ENCODE measurements at places on chromosomes 2 and 18.

- no peak for DNase-seq
Measured at GRCh38 chr2:36965206-36965605, 1.1 kb downstream of the STRN start.

DNA sequence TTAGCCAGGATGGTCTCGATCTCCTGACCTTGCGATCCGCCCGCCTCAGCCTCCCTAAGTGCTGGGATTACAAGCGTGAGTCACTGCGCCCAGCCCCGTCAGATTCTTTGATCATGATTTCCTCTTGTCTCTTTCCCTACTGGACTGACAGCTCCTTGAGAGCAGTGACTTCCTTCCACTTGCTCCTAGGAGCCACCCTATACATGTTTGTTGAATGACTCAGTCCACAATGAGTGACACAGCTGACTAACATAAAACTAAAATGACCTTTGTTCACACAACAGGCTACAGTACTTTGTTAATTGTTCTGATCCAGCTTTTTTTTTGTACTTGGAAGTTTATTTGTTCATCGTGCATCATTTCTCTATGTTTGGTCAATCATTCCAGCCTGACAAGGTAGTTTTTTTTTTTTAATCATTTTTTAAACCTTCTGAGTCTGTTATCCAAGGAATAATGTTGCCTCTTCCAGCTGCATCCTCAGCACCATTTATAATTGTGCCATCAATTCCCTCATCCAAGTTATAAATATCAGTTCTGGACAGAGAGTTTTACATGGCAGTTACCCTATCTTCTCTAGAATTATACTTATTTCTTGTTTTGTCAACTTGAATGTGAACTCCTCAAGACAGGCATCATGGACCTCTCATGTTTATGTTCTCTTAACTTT is 42.9 kb upstream of the TUBA3E start:
- DNase-seq: peak; percentile 26

DNA sequence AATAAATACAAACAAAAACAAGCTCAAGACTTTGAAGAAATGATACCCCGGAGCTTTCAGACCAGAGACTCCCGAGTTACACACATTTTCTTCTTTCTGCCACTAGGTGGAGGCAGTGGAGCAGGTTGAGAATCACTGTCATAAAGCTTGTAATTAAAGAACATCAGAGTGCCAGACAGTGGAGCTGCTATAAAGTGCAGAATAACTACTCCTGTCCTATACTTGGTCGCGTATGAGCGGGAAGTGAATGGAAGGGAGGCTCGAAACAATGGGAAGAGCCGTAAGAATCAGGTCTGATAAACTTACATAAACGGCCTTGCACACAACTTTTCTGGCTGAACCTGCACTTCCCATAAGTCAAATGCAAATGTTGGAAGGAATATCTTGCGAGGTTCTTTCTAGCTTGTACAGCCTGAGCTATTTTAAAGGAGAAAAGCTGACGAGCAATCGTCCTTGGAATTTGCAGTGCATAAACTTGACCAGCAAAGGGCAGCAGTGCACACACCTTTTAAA is 189.0 kb downstream of the RPIA start:
- DNase-seq: no peak

DNA sequence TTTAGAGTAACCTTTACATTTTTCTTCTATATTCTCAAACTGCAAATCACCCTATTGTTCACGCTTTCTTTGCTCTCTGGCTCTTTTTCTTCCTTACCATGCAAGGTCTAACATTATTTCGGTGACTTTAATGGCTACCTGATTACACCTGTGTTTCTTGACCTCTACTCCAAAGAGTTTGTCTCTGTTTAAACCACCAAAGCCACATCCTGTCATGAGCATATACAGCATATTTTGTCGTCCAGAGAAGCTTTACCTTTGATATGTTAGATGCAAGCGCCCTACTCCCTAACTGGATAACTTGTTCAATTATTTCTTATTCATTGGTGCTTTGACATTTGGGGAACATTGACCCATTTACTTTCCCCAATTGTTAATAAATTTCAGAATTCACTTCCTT is 565.1 kb upstream of the GCFC2 start:
- DNase-seq: no peak

- no peak for DNase-seq
Measured at GRCh38 chr2:45607701-45608100, 3.4 kb downstream of the SRBD1 start.

DNA sequence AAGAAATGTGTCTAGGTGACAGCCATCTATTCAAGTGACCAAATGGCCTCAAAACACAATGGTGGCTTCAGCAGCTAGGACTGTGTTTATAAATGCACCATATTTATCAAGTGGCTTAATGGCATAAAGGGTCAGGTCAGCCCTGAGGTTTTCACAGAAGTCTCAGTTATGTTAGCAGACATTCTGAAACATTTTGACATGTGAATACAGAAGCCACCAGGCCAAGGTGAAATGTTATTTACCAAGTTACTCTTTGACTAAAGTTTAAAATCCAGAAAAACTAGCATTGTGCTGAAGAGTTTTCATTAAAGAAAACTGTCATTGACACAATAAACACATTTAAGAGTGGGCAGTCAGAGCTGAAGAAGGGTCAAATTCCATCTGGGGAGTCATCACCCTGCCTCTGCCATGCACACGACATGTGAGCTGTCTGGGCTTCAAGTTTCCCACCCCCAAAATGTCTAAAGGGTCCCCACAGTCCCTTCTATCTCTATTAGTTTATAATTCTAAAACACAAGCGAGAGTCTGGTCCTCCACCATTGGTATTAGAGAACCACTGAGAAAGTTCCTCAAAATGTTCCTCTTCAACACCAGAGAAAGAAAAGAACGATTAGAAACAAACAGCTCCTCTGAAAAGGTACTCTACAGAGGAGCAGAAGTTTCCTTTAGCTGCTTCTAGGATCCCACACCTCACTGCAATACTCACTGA is 77.5 kb upstream of the FZD5 start:
- DNase-seq: no peak

- no peak for DNase-seq
Measured at GRCh38 chr2:236988216-236988615, 97.5 kb upstream of the COPS8 start.

DNA sequence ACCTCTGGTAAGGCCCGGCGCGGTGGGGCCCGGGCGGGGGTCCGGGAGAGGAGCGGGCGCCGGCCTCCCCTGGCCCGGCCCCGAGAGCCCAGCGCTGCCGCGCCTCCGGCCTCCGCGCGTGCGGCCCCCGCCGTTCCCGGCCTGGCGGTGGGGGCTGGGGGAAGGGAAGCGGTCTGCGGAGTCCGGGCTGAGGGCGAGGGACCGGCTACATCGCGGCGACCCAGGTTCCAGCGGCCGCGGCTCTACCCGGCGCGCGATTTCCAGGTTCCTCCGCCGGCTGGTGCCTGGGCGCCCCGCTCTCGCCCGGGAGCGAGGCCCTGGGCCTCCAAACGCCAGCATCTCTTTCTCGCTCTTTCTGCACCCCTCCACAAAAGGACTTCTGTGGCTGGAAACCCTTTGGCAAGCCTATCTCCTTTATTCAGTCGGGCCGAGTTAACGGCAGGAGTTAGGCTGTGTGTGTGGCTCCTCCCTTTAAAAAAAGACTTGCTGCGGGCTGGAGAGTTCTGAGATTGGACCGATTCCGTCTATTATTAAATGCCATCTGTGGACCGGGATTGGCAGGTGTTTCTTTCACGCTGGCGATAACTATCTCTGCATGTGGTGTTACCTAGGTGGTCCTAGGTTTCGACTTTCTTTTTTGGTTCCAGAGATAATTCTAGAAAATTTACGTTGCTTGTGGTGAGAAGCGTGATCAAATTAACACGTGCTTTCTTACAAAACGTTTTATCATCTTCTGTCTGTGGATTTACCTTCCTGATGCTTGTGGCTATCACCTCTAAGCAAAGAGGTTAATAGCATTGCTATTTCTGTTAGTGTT is 592 bp downstream of the ME2 start:
- DNase-seq: no peak

DNA sequence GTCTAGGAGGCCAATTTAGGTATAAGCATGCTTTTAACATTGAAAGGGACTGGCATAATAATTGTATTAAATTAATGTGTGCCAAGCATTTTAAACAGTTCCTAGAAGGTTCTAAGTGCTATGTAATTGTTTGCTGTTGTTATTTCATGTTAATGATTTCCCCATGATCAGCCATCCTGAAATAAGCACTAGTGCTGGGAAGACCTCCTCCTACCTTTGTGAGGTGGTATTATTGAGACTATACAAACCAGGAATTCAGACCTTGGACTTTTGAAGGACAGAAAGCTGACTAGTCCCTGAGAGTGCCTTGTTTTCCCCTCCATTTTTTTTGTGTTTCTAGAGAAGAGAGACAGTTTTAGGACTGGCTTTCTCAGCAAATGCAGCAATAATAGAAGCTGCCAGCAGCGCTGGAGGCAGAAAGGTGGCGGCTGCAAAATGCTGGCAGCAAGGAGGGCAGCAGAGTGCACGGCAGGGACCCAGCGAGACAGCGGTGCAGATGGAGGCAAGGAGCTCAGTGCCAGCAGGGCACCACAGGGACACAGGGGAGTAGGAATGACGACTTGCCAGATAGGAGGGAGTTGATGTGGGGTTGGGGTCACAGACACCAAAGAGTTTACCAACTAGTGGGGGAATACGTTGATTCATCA is 25.3 kb downstream of the NABP1 start:
- DNase-seq: no peak

- no peak for DNase-seq
Measured at GRCh38 chr2:199230091-199230490, 227.6 kb downstream of the SATB2 start.

- no peak for DNase-seq
Measured at GRCh38 chr2:47011696-47012095, 96.1 kb upstream of the MCFD2 start.

GRCh38 chr2:95552911-95553310 is 38.9 kb upstream of the TRIM43 start:
- DNase-seq: no peak

GRCh38 chr2:230680463-230681170 is 32.0 kb upstream of the CAB39 start:
- no peak for DNase-seq

DNA sequence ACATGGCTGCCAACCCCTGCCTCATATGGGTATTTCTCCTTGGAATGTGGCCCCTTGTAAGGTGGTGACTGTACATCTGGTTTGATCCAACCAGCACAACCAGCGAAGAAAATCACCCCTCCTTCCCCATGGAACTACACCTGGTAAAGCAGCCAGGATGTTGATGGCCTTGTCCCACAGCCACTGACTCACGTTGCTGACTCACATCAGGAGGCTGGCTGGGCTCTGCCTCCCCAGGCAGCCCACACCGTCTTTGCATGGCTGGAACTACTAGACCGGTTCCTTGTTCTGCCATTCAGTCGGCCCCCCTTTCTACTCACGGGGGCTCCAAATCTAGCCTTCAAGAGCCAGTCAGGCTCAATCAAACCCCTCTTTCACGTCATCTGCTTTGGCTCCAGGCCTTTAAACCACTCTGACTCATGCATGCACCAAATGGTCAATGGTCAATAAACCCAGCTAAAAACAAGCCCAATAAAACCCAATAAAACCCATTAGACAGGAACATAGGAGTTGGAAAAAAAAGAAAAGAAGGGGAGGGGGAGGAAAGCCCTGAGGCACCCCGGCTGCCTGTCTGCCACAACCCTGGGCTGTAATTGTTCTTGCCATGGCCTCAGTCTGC is 114.8 kb downstream of the PLB1 start:
- DNase-seq: peak; percentile 85

GRCh38 chr2:63699549-63699839 is 110.7 kb downstream of the MDH1 start:
- no peak for DNase-seq

GRCh38 chr2:26922405-26923188 is 47.8 kb upstream of the MAPRE3 start:
- DNase-seq: no peak

DNA sequence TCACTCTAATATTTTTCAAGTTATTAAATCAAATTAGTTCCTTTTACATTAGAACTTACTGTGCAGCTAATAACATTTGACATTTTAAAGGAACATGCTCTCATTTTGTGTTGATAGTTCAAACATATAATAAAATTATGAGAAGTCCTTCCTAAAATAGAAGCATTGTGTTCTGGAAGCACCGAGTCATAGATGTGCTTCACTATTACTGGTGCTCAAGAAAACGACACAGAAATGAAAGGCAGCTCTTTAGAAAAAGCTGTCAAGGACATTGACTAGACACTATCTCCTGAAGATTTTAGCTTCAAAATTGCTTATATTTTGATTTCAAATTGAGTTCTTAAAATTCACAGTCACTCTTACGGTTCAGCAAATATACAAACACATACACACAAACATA is 338.3 kb downstream of the NBAS start:
- no peak for DNase-seq

All from non-pigmented ciliary epithelial cell (primary cell).